ENCODE measurements at places on chromosomes 2 and 18. TPM values are rescaled to one million over a fixed set of nuclear protein-coding genes. Genes with fewer than 3 reads are reported as not detected.

DPYSL5 gene
- total RNA-seq, result not detected

KHK gene
- total RNA-seq, result 0.33 TPM

CDH19 gene
- 1.5 TPM for total RNA-seq

ATOH8 gene
- total RNA-seq, result not detected

LBX2 gene
- total RNA-seq, result not detected

SH3BP4 gene
- total RNA-seq, result 63.0 TPM

ABHD1 gene
- not detected for total RNA-seq

SKOR2 gene
- not detected for total RNA-seq

CFAP221 gene
- not detected for total RNA-seq

SRD5A2 gene
- total RNA-seq, result under 0.01 TPM

GRCh38 chr2:51472300-51472699 lies 440.4 kb upstream of the NRXN1 start:
- no peak for DNase-seq

GRCh38 chr2:241560162-241560882 lies 1.8 kb downstream of the BOK start:
- no peak for DNase-seq

- peak; percentile 96 for DNase-seq
These were observed 775.5 kb downstream of the RNF144A start for GRCh38 chr2:7692657-7693161.

DNA sequence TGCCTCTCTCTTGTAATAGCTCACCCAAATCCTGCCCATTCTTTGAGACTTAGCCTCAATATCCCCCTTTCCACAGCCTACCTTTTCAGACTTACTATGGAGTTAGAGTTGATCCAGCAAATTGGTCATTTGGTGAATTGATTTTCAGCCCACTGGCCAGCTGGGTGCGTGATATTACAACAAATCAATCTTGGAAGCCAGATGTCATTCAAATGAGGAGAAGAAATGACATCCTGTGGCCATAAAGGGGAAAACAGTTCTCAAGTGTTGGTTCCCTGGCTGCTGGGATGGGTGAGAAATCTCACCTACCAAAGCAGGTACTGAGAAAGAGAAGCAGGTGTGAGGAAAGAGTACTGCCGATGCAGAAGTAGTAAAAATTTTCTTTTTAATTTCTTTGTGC lies 36.7 kb upstream of the FOXI3 start:
- no peak for DNase-seq

DNA sequence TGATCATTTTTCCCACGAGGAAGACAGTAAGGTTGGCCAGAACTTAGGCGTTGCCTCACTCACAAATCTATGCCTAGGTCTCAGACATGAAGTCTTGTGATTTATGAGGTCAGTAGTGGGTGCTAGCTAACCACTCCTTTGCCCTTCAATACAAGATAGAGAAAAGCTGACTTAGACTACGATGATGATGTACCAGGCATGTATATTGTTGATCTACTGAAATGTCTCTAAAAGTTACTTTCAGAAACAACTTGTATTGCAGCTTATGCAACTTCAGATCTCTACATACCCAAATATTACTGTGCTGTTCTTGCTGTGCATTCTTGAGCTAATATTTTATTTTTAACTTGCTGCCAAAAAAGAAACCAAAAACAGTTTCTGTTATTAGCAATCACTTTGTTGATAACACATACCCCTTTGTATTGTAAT lies 30.6 kb downstream of the MAPRE2 start:
- peak; percentile 15 for DNase-seq

DNA sequence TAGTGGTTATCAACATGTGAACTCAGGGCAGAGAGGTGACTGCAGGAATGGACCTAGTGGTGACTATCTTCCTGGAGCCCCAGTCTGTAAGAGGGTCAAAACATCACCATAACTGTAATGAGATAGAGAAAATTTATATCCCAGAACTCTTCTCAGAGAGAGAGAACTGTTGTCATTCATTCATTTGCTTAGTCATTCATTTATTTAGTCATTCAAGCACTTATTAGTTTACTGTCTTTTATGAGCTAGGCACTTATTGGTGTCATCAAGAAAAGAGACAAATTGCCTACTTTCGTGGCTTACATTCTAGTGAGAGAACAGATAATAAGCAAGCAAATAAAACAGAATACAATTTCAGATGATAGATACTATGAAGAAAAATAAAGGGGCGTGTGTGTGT lies 34.1 kb downstream of the DOK1 start:
- DNase-seq, result no peak

DNA sequence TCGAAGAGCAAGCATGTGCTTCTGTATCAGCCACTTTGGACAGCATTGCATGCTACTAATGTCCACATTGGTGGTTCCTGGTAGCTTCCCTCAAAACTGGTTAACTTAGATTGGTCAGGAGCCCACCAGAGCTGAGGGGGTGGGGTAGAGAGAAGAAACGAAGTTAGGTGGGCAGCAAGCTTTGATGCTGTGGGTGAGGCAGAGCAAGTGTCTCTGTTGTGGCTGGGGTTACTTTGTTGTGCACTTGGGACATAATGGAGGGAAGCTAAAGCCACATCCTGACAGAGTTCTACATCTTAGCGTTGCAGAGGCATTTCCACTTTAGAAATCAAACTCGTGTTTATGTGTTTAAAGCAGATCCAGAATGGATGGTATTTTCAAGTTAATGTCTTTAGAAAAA lies 82.7 kb downstream of the FAM168B start:
- DNase-seq, result no peak

DNA sequence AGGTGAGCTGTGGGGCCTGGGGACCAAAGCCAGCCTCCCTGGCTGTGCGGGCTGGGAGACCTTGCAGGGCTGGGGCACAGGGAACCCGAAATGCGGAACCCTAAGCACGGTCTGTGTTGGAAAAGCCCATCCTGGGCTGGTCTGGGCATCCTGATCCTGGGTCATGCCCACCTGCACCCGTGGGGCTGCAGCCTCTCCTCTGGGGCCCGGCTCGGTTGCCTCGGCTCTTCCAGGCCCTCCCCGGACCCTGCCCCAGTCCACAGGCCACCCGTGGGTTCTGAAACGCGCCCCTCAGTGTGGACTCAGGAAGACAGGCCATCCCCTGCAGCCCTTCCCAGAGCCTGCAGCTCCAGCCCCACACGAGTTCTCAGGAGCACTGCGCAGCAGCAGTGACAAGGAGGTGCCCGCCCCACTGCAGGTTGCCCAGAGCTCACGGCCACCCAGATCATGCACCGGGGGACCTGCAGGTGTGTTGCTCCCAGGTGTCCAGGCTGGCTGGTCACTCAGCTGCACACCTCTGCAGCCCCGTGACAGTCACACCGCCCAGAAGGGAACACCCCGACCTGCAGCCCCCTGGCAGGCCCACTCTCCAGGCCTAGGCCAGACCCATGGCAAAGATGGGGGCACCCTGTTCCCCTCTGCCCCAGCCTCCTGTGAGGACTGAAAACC lies 12.2 kb upstream of the NFATC1 start:
- DNase-seq, result no peak

GRCh38 chr2:102803041-102803896 lies 41.4 kb downstream of the TMEM182 start:
- peak; percentile 65 for DNase-seq

GRCh38 chr2:94996305-94997100 lies 29.0 kb upstream of the MAL start:
- no peak for DNase-seq

DNA sequence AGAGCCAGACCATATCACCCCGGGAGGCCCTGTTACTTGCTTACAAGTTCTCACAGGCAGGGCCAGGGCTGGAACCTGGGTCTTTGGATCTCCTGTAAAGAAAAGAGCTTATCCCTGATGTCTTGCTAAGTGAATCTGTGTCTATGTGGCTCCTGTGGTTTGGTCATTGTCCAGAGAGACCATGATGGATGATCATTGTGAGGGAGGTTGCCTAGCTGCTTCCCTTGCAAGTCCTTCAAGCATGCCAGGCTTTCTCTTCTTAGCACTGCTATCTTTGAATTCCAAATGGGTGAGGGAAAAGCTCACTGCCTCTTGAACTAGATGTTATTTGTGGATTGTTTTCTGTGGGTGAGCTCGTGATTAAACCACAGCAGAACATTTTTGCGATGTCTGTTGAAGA lies 151.6 kb downstream of the FSHR start:
- DNase-seq, result no peak

DNA sequence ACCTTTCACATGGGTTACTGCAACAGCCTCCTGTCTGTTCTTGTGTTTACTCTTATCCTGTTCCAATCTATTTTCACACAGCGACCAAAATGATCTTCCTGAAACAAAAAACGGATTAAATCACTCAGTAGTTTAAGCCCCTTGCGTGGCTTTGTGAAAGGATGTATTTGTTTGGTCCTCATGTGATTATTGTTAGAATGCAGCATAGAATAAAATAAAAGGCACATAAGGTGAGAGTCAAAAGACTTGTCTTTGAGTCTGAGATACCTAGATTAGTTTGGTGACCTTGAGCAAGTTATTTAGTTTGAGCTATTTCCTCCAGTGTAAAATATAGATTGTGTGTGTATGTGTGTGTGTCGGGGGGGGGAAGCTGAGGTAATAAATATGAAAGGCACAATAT lies 72.4 kb downstream of the EML4 start:
- no peak for DNase-seq

DNA sequence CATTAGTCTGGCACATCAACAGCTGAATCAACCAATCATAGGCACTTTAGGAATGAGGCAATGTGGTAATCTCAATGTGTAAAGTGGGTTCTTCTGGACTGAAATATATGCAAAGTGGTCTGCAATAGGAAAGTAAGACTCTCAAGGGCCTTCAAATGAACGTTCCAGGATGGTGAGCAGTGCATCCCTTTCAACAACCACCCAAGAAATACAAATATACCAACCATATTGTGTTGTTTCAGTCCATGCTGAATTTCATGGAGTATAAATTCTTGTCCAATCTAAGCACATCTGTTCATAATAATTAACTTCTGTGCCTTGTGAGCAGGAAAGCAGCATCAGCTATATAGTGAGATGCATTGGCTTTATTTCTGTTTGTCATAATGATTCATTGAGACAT lies 556.2 kb downstream of the THSD7B start:
- no peak for DNase-seq

GRCh38 chr2:104826016-104826415 lies 27.9 kb upstream of the POU3F3 start:
- DNase-seq, result no peak

- DNase-seq, result no peak
These were observed 17.8 kb downstream of the FAM110C start for GRCh38 chr2:28406-28975.

- peak; percentile 32 for DNase-seq
These were observed 156.7 kb downstream of the ARHGAP28 start for GRCh38 chr18:6885992-6886796.
